ENCODE measurements at places on chromosomes 7 and 10. TPM values are rescaled to one million over a fixed set of nuclear protein-coding genes. Genes with fewer than 3 reads are reported as not detected.

DNA sequence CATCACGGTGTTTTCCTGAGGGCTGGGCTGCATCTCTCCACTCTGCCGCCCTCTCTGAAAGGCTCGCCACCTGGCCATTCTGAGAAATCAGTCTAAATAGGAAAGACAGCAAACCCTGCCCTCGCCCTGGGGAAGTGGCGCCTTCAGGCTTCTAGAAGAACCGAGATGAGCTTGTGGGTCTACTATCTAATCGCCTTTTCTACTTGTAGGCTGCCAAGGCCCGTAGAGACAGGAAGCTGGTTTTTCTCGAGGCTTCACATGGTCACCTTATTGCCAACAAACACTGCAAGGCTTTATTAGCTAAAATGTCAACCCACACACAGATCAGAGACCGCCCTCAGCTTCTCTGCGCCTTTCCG lies 21.4 kb downstream of the LAT2 start:
- no peaks in the 10 kb centered on the region for H3K27me3 ChIP-seq
- peaks cover 40% of the 10 kb centered on the region for H3K36me3 ChIP-seq
- peak overlapping the region; percentile 20 for H3K27ac ChIP-seq
- H3K4me3 ChIP-seq, result no peak overlapping the region
- DNase-seq, result no peak

GRCh38 chr7:133613250-133613790 lies 360.4 kb downstream of the EXOC4 start:
- no peaks in the 10 kb centered on the region for H3K27me3 ChIP-seq
- no peaks in the 10 kb centered on the region for H3K4me1 ChIP-seq
- no peak overlapping the region for H3K4me3 ChIP-seq
- DNase-seq, result no peak
- no peak overlapping the region for H3K27ac ChIP-seq

GRCh38 chr10:8013006-8013405 lies 41.5 kb upstream of the GATA3 start:
- H3K27ac ChIP-seq, result no peak overlapping the region
- peaks cover 2% of the 10 kb centered on the region for H3K36me3 ChIP-seq
- H3K27me3 ChIP-seq, result no peaks in the 10 kb centered on the region

GRCh38 chr10:75723319-75723980 lies 292.0 kb downstream of the LRMDA start:
- H3K27ac ChIP-seq, result no peak overlapping the region
- H3K4me3 ChIP-seq, result no peak overlapping the region
- DNase-seq, result no peak
- H3K36me3 ChIP-seq, result no peaks in the 10 kb centered on the region
- H3K4me1 ChIP-seq, result no peaks in the 10 kb centered on the region

GRCh38 chr10:105391670-105392351 lies 750.7 kb downstream of the SORCS3 start:
- H3K4me1 ChIP-seq, result no peaks in the 10 kb centered on the region
- DNase-seq, result no peak
- H3K27ac ChIP-seq, result no peak overlapping the region
- no peak overlapping the region for H3K4me3 ChIP-seq
- H3K27me3 ChIP-seq, result no peaks in the 10 kb centered on the region

The SPDYE11 gene
- not detected for total RNA-seq

All from activated naive CD8-positive, alpha-beta T cell treated with anti-CD3 and anti-CD28 coated beads for 36 hours (primary cell).